NCI-H345 (cell line): ENCODE measurements at places on chromosomes 2 and 18.

DNA sequence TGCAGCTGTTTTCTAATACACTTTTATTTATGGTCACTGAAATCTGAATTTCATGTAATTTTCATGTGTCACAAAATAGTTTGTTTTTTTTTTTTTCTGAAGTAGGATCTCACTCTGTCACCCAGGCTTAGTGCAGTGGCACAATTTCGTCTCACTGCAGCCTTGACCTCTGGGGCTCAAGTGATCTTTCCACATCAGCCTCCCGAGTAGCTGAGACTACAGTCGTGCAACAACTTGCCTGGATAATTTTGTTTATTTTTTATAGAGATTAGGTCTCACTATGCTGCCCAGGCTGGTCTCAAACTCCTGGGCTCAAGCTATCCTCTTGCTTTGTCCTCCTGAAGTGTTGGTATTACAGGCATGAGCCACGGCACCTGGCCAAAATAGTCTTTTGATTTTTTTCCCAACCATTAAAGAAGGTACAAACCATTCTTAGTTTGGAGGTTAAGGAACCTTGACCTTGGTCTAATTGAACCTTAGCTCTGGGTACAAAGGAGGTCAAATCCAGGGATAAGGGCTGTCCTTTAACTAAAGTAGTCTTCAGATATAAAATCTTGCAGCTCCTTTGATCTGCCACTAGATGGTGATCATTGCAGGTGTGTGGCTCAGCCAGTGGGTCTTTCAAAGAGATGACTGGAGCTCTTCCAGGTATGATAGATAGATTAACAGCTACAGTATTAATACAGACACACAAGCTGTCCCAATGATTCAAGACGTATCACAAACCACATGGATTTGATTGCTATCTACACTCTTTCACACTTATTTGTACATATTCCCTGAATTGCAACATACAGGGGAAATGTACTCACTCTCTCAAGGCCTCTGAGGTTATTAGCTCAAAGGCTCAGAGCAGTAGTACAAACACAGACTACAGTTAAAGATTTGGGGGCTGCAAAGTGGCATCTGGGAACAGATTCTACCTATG is 4.7 kb upstream of the KRCC1 start:
- DNase-seq = peak; percentile 59

DNA sequence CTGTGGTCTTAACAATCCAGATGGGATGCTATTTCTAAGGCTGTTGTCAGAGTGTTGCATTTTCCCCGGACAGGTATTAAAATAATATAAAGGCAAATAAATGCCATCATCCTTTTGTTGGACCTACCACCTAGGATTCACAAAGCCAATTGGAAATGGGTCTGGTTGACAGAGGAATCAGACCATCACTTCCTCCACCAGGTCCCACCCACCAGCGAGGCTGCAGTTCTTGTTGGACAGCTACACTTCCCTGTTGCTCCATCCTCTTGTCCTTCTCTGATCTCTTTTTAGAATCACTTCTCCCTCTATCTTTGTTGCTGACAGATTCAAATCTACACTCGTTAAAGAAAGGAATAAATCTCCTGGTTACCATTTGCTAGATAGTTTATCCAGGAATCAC is 1.1 kb downstream of the TMEM169 start:
- peak; percentile 50 for DNase-seq

- peak; percentile 90 for DNase-seq
Measured at GRCh38 chr2:229686122-229686919, 28.0 kb downstream of the DNER start.

- no peak for DNase-seq
Measured at GRCh38 chr2:69798290-69798908, 31.1 kb upstream of the GMCL1 start.
